Activated CD4-positive, alpha-beta T cell treated with anti-CD3 and anti-CD28 coated beads for 1 hour (primary cell): ENCODE measurements at places on chromosomes 6 and 20.

DNA sequence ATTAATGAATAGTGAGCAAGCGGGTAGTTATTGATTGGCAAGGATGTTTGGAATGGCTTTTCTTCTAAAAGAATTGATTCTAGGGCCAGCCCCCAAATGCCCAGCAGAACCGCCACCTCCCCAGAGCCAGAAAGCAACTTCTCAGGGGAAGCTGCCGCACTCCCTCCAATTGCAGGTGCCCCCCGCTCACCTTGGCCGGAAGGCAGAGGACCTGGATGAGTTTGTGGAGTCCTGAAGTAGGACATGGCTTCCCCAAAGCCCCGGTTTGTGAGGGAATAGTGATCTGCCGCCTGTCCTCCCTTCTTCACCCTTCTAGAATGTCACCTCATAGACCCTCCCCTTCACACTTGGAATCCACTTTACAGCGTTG lies at the start of gene SPATA25:
SPATA25 (minus strand) TSS at position 277 of the 370 bp plus-strand sequence; CDS start at position 245, 32 bp downstream.
- no peak for DNase-seq

GRCh38 chr6:75196081-75196687 lies 9.7 kb downstream of the COL12A1 start:
- no peak for DNase-seq

GRCh38 chr6:16769131-16769985 lies 8.1 kb upstream of the ATXN1 start:
- peak; percentile 33 for DNase-seq

DNA sequence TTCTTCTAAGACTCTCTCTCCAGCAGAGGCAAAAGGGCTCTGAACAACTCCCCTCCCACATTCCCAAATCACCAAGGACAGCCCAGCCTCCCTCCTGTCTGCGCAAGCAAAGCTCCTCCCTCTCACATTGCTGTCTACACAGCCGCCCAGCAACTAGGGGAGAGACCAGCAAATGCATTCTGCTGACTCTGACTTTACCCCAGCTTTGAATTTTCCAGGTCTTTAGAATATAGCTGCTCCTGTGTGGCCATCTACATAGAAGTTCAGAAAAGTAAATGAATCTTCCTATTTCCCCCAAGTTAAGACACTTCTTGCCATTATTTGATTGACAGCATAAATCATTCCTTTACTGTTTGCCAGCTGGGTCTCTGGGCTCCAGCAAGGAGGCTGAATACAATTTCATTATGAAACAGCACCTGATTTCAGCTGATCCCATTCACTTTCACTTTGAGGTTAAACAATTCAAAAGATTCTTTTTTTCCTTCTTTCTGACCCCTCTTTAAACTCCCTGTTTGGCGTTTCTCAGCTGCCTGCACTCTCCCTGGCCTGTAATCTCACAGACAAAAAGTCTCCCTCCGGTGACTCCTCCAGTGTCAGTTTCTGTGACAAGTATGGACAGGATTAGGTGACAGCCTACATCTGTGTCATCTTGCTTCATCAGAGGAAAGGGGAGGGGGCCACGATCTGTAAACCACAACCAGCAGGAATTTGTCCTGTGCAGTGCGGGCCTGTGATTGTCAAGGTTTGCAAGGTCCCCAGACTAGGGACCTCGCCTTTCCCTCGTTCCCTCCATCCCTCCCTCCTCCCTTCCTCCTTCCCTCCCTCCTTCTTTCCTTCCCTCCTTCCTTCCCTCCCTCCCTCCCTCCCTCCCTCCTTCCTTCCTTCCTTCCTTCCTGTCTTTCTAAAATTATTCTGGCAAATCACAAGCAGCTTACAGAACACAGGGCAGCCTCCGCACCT lies 205.6 kb upstream of the RIN2 start:
- no peak for DNase-seq

GRCh38 chr20:10672624-10673127 lies 1.1 kb downstream of the JAG1 start:
- no peak for DNase-seq

- no peak for DNase-seq
These were observed 39.1 kb upstream of the SIRPG start for GRCh38 chr20:1696521-1697209.

GRCh38 chr6:69976591-69977090 lies 110.3 kb downstream of the COL19A1 start:
- no peak for DNase-seq

GRCh38 chr20:19981031-19981451 lies 36.1 kb upstream of the NAA20 start:
- DNase-seq = no peak

GRCh38 chr20:38267296-38267695 lies 6.8 kb upstream of the KIAA1755 start:
- no peak for DNase-seq

GRCh38 chr6:25671652-25672051 lies 19.6 kb downstream of the SCGN start:
- no peak for DNase-seq

- DNase-seq = no peak
These were observed 667.8 kb upstream of the GJE1 start for GRCh38 chr6:141464896-141465295.

DNA sequence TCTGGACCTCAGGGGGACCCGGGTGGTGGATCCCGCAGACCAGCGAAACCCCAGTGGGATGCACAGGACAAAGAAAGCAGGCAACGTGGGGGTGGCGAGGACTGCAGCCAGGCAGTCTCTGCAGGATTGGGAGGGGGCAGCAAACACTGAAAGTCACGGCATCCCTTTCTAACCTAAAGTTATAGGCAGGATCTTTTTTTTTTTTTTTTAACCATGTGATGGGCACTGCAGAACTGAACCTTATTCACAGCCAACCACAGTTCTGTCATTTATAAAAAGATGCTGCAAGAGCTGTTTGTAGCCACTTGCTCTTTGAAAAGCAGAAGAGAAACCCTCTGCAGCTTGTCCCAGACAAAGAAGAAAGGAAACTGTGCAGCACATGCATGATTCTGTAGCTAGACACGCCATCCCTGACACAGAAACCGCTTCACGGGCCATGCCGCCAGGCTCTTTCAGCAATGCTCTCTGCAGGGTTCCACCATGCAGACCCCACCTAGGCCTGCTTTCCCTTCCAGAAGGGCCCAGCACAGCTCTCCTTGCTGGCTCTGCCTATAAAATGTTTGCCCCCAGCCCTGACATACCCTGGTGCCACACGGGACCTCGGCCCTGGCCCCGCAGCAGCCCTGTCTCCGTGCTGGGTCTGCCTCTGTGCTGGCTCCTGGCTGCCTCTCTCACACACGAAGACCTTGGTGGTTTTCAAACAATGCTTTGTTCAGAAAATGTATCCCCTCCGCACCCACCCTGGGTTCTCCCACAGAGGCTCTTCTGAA lies 70.8 kb downstream of the PYGB start:
- DNase-seq = no peak

GRCh38 chr6:169850746-169851145 lies 99.3 kb downstream of the ERMARD start:
- no peak for DNase-seq

GRCh38 chr6:106069478-106069877 lies 16.7 kb upstream of the PRDM1 start:
- DNase-seq = no peak

GRCh38 chr6:150813993-150814359 lies 51.5 kb upstream of the MTHFD1L start:
- DNase-seq = no peak

DNA sequence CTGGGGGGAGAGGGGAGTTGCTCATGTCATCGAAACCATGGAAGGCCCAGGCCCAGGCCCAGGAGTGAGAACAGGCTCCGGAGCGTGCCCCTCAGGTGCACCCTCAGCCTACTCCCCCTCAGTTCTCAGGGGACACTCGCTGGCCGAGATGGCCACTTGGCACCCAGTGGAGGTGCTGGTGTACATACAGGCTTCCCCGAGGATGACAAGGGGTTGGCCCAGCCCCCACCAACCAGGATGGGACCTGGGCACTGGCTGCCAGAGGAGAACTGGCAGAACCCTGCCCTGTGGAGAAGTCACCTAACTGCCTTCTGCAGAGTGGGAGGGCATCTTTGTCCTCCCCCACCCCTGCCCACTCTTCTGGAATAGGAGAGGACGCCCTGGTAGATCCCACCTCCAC lies 9.5 kb downstream of the NKX2-2 start:
- DNase-seq = no peak

DNA sequence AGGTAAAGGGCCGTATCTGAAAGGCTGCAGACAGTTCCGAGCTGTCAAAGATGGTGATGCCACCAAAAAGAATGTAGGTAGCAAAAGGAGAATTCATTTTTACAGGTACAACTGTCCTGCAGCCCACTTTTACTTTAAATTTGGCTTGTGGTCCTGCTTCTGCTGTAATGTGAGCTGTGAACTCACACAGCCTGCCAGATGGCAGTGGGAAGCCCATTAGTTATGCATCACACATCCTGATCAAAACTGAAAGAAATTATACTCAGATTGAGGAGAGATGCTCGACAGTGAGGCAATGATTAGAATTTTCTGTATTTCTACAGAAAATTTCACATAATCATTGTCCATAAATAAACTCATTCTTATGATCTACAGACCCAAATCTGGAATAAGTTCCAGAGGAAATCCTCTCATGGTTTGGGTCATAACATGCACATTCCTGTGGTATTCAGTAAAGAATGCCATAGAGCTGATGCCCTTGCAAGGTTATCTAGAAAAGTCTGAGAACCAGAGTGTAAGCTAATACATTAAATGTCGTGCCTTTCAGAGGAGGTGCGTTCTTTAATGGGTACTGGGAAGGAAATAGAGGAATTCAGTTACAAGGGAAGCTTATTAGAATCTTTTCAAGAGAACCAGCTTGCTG lies 23.9 kb upstream of the E2F3 start:
- no peak for DNase-seq

DNA sequence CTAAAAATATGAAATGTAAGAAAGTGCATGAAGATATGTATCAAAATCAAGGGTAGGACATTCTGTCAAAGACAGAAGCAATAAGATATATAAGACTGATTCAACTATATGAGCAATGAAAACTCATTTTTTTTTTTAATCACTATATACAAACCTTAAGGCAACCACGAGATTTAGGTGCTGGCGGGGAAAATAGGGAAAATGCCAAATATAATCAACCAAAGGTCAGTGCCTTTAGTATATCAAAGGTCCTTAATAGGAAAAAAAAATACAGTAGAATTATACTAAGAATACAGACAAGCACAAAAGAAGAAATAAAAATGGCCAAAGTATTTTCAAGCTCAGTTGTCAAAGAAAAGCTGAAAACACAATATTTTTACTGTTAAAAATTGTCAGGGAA lies 24.1 kb downstream of the SUPT3H start:
- no peak for DNase-seq

DNA sequence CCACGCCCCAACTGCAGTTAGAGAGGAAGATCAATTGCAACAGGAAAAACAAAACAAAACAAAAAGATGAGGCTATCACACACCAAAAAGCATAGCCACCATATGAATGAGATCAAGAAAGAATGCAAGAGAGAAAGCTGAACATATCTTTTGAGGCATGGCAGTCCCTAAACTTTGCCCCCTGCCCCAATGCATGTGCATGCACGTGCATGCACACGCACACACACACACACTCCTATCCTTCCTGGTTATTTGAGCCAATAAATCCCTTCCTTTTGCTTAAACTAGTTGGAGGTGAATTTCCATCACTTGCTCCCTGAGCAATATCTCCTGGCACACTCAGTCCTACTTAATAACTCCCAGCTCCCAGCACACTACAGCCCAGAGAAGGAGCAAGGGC lies 48.6 kb upstream of the FOXP4 start:
- no peak for DNase-seq

GRCh38 chr20:46990017-46990595 lies 95.5 kb downstream of the EYA2 start:
- no peak for DNase-seq

DNA sequence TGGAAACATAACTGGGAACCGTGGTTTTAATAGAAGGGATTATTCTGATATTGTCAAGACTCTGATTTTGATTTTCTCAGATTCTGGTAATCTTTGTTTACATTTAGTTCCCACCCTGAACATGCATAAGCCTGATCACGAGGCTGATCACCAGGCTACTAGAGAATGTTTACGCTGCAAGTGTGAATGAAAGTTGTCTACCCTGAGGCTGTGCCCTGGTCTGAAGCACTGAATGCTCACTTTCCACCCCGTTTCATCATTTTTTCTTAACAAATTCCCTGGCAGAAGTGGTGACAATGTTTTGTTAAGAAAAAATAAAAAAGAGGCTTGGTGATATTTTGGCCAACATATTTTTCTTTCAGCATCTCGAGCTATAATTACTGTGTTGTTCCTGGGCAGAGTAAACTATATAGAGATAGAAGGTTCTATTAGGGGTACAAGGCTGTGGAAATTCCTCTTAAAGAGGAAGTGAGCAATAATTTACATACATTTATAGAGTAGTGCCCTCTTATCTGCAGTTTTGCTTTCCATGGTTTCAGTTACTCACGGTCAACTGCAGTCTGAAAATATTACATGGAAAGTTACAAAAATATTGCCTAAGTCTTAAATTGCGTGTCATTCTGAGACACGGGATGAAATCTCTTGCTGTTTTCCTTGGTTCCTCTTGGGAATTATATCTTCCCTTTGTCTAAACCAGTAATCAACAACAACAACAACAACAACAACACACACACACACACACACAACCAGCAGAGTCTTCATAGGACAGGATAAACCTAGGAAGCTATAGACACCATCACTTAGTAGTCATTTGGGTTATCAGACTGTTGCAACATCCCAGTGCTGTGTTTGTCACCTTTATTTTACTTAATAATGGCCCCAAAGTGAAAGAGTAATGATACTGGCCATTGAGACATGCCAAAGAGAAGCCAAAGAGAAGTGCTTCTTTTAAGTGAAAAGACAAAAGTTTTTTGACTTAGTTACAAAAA lies 566.6 kb upstream of the CITED2 start:
- no peak for DNase-seq

DNA sequence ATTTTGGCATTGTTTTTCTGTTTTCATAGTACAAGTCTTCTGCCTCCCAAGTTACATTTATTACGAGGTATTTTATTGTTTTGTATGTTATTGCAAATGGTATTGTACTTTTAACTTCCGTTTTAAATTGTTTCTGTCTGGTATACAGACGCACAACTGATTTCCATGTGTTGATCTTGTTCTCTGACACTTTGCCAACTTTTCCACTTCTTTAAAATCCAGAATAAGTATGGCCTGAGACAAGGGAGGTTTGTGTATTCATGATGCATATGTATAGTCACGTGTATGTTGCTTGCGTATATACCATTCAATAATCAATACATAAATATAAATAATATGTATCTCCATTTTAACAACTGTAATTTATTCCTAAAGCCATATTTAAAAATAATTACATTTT lies 41.2 kb downstream of the THBS2 start:
- DNase-seq = no peak

GRCh38 chr6:26105109-26105730 lies 18.0 kb downstream of the HFE start:
- DNase-seq = no peak

DNA sequence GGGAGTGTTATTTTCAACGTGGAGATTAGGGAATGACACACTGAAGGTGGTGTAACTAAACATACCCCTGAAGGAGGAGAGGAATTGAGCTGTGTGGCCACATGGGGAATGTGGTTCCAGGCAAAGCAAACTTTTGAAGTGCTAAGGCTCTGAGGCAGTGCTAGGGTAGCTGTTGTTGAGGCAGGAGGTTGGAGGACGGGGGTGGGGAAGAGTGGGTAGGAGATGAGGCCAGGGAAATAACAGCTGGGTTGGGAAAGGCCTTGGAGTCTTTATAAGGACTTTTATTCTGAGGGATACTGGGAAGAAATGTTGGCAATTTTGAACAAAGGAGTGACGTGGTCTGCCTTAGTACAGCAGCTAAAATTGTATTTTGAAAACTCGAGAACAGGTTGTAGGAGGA lies 13.0 kb downstream of the RPRD1B start:
- no peak for DNase-seq

- no peak for DNase-seq
These were observed 1.2 kb upstream of the CPNE1 start for GRCh38 chr20:35665949-35666288.

GRCh38 chr6:89927791-89928550 lies 33.7 kb downstream of the GJA10 start:
- no peak for DNase-seq
